Glomerular endothelial cell (primary cell): ENCODE measurements at places on chromosomes 11 and 22.

- no peak for DNase-seq
Observed at GRCh38 chr11:132466983-132467382, 1065.3 kb downstream of the OPCML start.

DNA sequence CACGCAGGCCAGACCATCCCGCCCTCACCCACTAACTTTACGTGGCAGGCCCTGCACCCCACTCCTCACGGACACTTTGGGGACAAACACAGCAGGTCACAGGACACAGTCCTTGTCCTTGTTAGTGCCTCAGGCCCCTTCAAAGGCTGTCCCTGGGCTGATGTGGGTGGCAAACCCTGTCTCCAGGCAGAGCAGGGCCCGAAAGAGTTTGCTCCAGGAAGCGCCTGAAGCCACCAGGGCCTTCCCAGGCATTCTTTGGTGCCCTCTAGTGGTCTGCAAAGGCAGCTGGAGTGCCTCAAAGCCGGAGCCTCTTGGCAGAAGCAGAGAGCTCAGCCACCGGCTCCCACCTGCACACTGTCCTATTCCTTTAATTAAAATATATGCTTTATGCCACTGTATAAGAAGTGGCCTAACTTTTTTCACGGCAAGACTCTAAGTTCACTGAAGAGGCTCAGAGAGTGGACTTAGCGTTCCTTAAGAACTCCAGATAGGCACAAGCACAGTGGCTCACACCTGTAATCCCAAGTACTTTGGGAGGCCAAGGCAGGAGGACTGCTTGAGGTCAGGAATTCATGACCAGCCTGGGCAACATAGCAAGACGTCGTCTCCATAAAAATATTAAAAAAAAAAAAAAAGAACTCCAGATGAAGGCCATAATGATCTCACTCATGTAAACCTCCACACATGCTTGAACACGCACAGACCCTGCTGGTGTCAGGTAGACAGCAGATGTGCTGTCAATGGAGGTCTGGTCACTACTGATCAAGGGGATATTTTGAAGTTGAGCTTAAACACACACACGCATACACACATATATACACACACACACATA is 11.1 kb downstream of the TXN2 start:
- no peak for DNase-seq

DNA sequence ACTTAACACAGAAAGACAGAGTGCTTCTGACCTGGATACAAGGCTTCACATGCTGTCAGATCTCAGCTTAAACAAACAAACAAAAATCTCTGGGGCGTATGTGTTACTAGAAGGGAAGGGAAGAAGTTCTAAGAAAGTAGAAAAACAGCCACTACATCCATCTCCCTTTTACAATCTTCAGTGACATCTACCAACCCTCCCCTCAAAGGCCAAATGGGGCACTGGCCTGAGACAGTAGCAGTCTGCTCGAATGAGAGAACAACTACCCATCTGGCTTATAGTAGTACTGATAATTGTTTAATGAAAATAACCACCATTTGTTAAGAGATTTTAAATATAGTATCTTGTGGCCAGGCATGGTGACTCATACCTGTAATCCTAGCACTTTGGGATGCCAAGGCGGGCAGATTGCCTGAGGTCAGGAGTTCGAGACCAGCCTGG is 29.4 kb downstream of the CCDC83 start:
- DNase-seq = no peak

- DNase-seq = no peak
Observed at GRCh38 chr22:17851759-17852158, 77.5 kb upstream of the BID start.

DNA sequence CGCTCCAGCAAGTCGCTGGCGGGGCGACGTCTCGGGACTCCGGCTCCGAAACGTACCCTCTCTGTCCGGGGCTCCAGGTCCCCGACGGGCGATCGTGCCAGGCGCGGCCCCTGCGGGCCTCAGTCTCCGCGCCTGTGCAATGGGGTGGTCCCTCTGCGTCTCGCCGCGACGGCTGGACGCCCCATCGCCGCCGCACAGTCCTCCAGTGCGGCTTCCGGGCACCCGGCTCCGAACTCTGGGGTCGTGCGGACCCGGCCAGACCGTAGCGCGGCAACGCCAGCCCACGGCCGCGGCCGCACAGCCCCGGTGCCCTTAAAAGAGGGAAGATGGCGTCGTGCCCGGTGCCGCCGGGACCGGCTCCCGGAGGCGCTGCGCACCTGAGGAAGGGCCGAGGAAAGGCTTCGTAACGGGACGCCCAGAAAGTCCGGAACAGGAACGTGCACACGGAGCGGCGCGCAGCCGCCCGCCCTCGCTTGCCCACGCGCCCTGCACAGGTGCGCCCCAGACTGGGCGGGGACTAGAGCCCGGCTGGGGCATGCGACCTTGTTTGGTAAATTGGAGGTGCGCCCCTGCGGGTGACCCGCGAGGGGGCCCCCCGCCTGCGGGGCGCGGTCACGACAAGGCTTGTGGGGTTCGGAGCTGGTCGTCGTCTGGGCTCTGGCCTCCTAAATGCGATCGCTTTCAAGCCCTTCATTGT is 525 bp downstream of the BIK start:
- no peak for DNase-seq

- no peak for DNase-seq
Observed at GRCh38 chr11:17021511-17021910, 7.3 kb upstream of the PLEKHA7 start.

GRCh38 chr22:49566141-49566541 is 261.5 kb downstream of the BRD1 start:
- DNase-seq = no peak

DNA sequence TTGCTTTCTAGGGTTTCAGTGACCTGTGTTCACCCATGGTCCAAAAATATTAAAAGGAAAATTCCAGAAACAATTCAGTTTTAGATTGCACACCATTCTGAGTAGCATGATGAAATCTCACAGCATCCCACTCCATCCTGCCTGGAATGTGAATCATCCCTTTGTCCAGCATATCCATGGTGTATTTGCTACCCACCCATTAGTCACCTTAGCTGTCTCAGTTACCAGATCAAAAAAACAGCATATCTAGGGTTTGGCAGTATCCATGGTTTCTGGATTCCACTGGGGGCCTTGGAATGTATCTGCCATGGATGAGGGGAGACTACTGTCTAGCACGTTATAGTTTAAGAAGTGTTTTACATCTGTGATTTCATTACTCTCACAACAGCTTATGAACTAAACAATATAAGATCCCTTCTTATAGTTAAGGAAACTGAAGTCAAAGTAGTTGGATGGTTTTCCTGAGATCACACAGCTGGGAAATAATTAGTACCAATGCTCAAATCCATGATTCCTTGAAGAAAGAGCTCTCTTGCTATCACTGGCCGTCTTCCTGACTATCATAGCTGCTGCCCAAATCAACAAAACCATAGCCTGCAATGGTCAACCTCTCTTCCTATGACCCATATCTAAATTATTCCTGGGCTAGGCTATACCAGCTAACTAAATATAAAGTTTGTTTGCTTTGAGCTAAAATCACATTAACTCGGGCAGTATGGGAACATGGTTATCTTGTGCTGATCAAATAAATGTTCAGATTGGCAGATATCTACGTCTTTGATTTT is 122.6 kb downstream of the MICAL2 start:
- no peak for DNase-seq

DNA sequence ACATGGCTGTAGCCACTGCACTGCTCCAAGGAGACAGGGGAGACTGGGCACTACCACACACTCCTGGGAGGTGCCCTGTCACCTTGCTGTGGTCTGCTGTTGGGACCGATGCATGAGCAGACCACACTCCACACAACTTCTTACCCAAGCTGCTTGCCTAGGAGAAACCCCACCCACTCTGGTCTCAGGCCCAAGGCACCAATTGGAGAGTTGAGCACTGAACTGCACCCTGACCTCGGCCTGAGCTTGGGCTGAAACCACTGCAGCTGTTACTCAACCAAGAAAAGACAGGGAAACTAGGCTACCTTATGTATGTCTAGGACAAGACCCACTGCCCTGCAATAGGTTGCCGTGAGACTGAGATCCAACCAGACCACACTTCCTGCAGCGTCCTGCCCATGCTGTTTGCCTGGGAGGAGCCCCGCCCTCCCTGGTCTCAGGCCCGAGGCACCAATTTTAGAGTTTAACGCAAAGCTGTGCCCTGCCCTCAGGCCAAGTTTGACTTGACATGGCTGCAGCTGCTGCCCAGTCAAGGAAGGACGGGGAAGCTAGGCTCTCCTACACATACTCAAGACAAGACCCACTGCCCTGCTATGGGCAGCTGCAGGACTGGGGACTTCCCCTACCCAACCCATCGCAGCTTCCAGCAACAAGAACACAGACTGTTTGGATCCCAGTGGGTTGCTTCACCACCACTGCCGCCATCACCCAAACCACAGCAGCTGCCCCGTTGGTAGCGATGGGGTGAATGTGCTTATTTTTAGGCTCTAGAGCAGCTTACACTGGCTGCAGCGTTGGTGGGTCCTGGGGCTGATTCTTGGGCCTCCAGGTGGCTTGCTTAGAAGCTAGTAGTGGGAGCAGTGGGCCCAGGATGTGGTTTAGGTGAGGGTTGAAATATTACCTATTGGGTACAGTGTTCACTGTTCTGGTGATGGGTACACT is 66.8 kb downstream of the BRD1 start:
- no peak for DNase-seq

GRCh38 chr11:113730887-113731726 is 25.0 kb upstream of the TMPRSS5 start:
- peak; percentile 4 for DNase-seq

- no peak for DNase-seq
Observed at GRCh38 chr22:49948116-49948957, 12.2 kb upstream of the PIM3 start.

DNA sequence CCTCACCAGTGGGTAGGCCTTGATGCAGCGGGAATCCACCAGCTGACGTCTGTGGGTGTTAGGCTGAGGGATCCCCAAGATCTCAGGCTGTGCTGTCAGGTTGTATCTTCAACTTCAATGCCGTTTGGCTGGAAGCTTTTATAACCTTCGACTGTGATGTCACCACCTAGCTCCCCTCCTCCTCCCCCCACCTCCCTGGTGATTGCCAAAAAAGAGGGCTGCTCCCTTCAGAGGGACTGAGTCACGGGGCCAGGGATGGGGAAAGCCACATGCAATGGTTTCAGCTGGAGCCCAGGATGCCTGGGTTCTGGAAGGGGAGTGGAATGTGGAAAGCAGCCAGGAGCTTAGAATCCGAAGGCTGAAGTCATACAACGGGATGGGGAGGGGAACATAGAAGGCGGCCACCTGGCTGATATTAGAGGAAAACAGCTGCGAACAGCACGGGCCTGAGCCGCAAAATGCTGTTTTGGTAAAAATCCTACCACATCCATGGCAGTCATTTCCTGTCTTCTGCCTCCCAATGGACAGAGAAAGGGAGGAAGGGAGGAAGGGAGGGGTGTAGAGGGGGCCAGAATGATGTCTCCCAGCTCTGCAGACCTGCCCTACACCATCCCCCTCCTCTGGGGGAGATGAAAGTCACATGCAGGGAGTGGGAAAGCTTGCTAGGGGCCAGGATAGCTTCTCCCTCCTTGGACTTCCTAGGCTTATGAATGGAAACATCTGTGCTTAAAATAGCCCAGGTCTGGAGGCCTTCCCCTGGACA is at the start of gene LRRN4CL:
TSS of gene LRRN4CL (minus strand) at position 110 of the 763 bp plus-strand sequence. CDS start 1,022 bp downstream, outside the sequence.
- no peak for DNase-seq

DNA sequence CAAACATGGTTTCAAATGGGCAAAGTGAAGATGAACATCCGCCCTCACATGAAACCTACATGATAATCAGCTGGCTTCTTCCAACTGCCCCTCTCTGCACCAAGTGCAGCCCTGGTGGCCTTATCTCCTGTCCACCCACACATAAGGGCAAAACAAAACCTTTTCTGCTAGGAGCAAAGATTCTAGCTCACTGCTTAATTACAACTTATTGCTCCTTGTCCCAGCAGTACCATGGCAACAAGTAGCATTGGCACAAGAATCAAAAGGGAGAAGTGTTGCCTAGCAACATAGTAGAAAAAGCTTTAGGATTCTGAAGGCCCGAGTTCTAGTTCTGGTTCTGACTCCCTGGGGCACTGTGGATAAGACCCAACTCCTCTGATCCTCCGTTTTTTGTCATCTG is 68.7 kb upstream of the BMAL1 start:
- no peak for DNase-seq

- no peak for DNase-seq
Observed at GRCh38 chr22:22006596-22006990, 24.0 kb upstream of the TOP3B start.

DNA sequence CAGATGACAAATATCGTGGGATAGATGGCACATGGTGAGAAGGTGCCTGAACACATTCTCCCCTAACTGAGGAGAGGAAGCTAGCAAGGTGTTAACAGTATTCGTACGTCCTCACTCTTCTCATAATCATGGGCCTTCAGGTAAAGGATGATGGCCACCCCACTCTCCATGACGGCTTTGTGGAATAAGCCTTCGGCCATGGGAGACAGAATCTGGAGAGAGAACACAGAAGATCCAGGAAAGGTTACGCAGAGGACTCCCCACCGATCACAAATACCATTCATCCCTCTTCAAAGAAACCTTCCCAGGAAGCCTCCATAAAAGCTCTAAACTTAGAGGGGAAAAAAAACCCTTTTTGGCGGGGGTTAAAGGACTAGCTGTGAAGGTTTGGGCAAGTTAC is 189.9 kb downstream of the BCR start:
- DNase-seq = no peak

DNA sequence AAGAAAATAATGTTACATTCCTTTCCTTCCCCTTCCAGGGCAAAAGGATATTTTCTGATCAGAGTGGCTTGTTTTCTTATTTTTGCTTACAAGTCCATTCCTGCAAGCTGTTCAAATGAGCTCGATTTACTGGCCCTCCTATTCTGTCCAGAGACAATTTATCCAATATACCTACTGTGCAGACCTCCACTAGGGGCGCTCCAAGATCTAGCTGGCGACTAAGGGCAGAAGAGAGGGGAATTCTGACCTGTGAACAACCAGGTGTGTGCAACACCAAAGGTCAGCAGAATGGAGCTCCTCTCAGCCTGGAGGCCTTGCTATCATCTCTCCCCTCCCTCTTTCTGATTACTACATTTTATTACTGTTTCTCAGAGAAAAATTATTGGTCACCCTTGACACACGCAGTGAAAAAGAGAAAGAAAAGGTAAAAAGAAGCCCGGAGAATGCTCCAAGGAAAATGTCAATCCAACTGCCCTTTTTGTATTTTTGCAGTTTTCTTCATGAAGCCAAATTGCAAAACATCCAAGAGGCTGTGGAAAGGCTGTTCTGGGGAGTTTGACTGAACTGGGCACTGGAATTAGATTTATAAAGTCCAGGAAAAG is 3.2 kb downstream of the SEZ6L start:
- no peak for DNase-seq

DNA sequence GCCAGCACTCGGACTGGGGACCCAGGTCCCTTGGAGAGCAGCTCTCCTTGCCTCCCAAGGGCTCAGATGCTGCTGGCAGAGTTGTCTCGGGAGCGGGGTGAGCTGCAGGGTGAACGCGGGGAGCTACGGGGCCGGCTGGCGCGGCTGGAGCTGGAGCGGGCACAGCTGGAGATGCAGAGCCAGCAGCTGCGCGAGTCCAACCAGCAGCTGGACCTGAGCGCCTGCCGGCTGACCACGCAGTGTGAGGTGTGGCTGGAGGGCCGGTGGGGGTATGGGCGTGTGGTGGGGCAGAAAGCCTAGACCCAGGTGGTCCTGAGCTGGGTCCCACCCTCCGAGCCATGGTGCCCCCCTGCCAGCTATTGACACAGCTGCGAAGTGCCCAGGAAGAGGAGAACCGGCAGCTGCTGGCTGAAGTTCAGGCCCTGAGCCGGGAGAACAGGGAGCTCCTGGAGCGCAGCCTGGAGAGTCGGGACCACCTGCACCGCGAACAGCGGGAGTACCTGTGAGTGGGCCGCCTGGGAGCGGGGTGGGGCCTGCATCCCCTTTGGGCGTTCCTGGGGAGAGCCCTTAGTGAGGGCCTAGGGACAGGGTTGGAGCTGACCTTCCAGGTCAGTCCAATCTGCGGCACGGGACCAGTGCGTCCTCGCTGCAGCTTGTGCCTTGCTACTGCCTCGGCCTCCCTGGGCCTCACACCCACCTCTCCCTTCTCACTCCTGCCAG is 5.8 kb upstream of the RPS6KA4 start:
- no peak for DNase-seq
